ENCODE measurements at places on chromosomes 1 and 21. TPM values are rescaled to one million over a fixed set of nuclear protein-coding genes. Genes with fewer than 3 reads are reported as not detected.

Gene IL10
- total RNA-seq: not detected

Gene CDCA8
- total RNA-seq: 20.6 TPM

- DNase-seq: no peak
- peaks cover 3% of the 10 kb centered on the region for H3K27me3 ChIP-seq
- no peaks in the 10 kb centered on the region for H3K36me3 ChIP-seq
- H3K27ac ChIP-seq: no peak overlapping the region
- no peak overlapping the region for H3K4me3 ChIP-seq
- H3K4me1 ChIP-seq: peaks cover 17% of the 10 kb centered on the region
These were observed 244.7 kb upstream of the IRF2BP2 start for GRCh38 chr1:234854645-234855039.

GRCh38 chr1:94863919-94864318 lies 43.8 kb downstream of the SLC44A3 start:
- peak overlapping the region; percentile 97 for H3K27ac ChIP-seq
- peaks cover 33% of the 10 kb centered on the region for H3K36me3 ChIP-seq
- peaks cover 45% of the 10 kb centered on the region for H3K4me1 ChIP-seq
- H3K4me3 ChIP-seq: peak overlapping the region; percentile 55

GRCh38 chr1:20574686-20575540 lies 14.0 kb upstream of the CDA start:
- H3K4me3 ChIP-seq: no peak overlapping the region
- peak; percentile 51 for DNase-seq
- H3K4me1 ChIP-seq: no peaks in the 10 kb centered on the region
- peaks cover 38% of the 10 kb centered on the region for H3K27me3 ChIP-seq

Gene LCE1D
- not detected for total RNA-seq

Gene LCE1F
- not detected for total RNA-seq

GRCh38 chr1:68016381-68016780 lies 34.0 kb downstream of the DIRAS3 start:
- no peak overlapping the region for H3K27ac ChIP-seq
- peaks cover 1% of the 10 kb centered on the region for H3K4me1 ChIP-seq
- DNase-seq: no peak
- H3K27me3 ChIP-seq: no peaks in the 10 kb centered on the region
- no peaks in the 10 kb centered on the region for H3K36me3 ChIP-seq

GRCh38 chr1:185435696-185436379 lies 118.8 kb upstream of the IVNS1ABP start:
- H3K4me1 ChIP-seq: no peaks in the 10 kb centered on the region
- no peak overlapping the region for H3K27ac ChIP-seq
- no peak for DNase-seq
- H3K4me3 ChIP-seq: no peak overlapping the region
- no peaks in the 10 kb centered on the region for H3K36me3 ChIP-seq
- no peaks in the 10 kb centered on the region for H3K27me3 ChIP-seq
